Stimulated activated CD4-positive, alpha-beta T cell treated with anti-CD3 and anti-CD28 coated beads, TNF-alpha, amount 100 ng/mL, for 4 hours (primary cell): ENCODE measurements at places on chromosomes 3 and 15.

DNA sequence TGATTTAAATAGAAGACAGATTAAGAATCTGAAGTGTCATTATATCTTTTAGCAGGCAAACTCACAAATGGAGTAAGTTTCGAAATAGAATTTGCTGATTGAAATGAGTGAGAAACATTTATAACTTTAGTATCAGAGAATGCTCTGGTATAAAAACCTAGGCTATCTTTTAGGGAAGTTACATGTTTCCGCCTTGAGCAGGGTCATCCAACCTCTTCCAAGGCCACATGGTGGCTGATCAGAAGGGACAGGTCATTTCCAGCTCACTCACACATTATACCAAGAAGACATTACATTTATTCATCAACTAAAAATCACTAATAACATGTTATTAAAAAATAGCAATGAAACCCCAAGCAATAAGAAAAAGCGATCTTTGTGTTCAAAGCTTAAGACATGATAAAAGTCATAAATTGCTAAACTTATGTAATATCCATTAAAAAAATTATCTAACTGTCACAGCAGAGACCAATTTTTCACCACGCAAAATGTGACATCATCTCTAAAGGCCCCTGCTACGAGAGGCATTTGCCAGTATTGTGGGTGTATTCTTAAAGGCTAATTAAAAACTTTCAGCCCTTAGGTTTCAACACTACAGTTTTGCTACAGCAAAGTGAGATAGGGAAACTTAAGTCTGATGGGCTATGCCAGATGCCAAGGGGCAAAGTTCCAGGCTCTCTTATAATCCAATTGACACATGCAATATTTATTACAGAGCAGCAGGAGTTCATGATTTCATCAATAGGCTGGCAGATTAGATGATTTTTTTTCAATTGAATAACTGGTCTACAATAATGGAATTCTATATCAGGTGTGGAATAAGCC is 240.4 kb upstream of the TBL1XR1 start:
- DNase-seq, result no peak

DNA sequence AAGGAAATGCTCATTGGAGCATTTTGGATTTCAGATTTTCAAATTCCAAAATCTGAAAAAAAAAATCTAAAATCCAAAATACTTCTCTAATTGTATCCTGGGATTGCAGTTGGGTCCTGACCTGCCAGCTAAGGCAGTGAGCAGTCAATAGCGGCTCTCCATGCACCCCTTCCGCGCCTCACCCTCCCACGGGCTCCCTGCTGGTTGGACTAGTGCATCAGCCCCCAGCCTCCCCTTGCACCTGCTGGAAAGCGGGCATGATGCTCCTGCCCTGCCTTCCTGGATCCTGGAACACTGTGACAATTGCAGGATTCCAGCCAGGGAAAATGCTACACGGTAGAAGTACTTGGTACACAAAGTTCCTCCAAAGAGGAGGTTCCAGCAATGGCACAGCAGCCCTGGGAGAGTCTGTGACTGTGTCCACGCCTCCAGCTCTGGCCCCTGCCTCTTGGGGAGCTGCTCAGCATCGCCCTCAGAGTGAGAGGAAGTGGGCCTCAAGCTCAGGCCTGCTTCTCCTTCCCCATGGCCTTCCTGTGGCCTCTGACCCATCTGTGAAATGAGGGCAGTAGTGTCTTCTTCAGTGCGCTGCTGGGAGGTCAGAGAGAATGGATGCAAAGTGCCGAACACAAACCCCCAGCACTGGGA is 39.5 kb upstream of the CHRNB4 start:
- DNase-seq, result no peak

DNA sequence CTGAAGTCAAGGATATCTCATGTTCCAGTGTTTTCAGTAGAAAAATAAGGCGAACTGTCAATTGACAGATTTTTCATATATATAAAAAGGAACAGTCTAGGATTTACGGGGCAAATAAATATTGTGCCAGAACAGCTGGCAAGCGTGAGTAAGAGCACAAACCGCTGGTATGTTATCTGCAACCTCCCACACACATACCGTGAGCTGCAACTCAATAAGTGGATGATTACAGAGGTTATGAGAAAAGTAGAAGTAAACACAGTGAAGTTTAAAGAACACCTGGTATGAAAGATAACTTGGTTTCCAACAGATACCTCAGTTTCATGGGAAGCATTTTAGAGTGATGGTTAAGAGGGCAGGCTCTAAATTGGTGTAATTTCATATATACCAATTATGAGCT is 733.4 kb downstream of the TUSC7 start:
- DNase-seq, result no peak

- no peak for DNase-seq
These were observed 2.7 kb upstream of the NR2E3 start for GRCh38 chr15:71807691-71808091.

DNA sequence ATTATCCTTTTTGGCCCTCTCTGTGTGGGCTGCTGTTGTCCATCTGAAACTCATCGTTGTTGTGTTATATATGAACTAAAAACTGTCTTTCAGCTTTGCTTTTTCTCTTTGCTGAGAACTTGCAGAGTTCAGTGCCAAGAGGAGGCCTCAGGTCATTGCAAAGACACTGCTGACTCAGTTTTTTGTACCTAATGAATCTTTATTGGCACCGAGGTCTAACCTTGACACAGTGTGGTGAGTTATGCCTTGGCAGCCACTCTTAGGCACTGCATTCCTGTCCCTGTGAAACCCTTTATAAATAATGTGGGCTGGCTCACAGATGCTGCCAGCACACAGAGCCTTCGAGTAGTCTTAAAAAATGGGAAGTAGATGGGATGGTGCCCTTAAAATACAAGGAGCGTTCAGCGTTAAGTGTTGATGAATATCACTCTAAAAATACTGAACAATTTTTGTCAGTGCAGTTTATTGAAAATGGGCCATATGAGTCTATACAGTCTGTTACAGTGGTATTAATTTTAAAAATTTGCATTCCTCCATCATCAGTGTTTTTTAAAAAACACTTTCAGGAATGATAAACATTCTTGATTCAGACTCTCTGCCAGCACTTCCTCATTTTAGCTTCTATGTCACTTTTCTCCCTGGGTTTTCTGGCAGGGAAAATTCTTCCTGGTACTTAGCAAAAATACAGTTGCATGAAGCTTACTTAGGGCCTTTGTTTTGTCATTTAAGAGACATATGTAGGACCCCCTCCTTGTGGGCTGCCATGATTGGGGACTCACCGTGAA is 234.1 kb downstream of the CACNA2D3 start:
- no peak for DNase-seq

DNA sequence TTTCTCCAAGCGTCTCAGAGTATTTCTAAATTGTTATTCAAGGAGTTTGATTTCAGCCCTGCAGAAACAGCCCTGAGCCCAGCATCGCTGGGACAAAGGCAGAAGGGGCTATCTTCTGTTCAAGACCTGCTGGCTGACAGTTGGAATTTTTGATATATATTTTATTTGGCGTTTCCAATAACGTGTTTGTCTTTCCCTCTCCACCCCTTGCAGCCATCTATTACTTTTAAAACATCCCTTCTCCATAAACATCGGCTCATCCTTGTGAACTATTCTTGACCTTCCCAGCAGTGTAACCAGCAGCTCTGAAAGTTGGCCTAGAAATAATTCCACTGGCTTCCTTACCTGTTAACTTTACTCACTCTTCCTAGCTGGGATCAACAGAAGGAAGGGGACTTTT is 5.5 kb upstream of the MEIS2 start:
- DNase-seq, result no peak

DNA sequence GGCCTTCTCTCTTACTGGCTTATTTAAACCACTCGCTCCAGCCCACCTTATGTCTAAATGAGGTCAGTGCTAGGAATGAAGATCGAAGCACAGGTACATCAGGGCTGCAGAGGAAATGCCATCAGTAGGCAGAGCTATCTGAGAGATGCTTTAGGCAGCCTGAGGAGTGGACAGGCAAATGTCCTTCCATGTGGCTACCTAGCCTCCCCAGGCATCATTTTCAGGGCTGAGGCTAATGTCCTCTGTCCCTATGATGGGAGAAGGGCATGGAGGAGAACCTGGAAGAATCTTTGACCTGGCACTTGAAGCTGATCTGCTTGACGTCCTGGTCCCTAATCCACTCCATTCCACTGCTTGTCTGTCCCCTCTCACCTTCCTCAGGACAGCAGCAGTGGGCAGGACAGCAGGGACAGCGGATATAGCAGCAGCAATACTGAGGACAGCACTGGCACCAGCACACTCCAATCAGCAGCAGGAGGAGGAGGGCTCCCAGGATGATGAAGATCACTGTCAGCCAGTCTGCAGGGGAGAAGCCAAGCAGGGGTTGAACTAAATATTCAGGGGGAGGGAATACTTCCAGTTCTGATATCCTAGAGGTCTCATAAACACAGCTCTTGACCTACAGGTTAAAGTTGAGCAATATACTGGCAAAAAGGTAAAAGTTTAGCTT is 21.0 kb downstream of the ILDR1 start:
- no peak for DNase-seq

DNA sequence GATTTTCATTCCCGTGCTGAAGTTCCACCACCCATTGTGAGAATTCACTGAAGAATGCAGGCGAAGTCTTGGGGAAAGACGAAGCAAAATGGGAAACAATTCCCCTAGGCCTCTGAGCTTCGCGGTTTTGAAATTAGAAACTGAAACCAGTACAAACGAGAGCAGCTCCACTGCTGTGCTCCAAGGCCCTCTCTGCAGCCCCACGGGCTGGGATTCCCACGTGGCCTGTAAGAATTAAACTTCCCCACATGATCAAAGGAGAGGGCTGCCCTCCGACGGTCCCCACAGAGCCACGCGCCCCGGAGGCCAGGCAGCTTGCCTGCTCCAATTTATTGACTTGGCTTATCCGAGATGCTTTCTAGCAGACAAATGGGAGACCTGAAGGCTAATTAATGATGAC is 144.0 kb downstream of the GREM1 start:
- no peak for DNase-seq

DNA sequence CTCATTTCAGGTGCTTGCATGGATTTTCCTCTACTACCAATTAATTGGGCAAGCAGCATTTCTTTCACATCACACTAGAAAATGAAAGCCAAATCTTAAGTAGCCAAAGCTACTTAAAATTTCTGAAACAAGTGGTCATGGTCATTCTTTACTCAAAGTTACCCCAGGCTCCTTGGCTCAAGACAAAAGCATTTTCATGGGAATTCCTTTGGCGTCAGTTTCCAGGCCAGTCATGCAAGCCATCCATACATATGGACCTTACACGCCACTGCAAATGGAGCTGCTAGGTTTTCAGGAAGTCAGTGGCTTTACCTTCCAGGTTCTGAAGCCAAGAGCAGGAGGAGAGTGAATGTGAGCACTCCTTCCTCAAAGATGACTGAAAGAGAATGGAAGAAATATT is 83.7 kb upstream of the IL12A start:
- DNase-seq, result no peak

- no peak for DNase-seq
These were observed 134.4 kb downstream of the PDE8A start for GRCh38 chr15:85116066-85116465.

GRCh38 chr3:128945041-128945877 is 48.6 kb downstream of the CFAP92 start:
- DNase-seq, result no peak

GRCh38 chr3:36305929-36306520 is 74.3 kb upstream of the STAC start:
- DNase-seq, result no peak

GRCh38 chr3:146640955-146641867 is 36.1 kb upstream of the PLSCR5 start:
- DNase-seq, result no peak

GRCh38 chr3:94069194-94069813 is 6.4 kb downstream of the NSUN3 start:
- DNase-seq, result no peak

DNA sequence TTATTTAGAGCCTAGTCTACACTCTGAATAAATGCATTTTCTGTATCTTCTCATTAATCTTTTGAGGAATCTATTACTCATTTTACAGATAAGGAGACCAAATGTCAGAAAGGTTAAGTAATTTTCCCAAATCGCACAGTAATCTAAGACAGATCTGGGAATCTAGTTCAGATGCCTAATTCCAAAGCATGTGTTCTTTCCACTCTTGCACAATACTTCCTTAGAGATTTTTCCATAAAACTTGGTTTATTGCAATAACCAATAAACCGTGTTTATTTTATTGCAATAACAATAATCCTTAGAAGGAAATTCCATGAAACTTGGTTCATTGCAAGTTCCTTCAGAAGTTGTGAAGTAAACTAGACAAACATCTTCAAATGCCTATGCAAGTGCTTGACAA is 17.4 kb upstream of the COL8A1 start:
- DNase-seq, result no peak

DNA sequence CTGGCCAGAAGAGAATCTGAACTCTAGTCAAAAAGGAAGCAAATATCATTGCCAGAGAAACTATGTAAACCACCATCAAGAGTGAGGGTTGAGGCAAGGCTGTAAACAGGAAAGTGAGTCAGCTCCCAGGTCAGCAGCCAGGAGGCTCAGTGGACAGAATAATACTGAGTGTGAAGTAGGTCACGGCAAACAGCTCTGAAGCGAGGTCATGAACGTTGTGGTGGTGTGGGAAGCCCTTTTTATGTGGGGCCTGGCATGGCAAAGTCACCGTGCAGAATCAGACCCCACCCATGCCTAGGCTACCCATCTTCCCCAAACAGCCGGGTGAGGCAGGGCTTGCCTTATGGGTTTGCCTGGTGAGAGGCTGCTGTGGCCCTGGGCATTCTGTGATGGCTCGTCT is 43.9 kb downstream of the THBS1 start:
- peak; percentile 13 for DNase-seq

DNA sequence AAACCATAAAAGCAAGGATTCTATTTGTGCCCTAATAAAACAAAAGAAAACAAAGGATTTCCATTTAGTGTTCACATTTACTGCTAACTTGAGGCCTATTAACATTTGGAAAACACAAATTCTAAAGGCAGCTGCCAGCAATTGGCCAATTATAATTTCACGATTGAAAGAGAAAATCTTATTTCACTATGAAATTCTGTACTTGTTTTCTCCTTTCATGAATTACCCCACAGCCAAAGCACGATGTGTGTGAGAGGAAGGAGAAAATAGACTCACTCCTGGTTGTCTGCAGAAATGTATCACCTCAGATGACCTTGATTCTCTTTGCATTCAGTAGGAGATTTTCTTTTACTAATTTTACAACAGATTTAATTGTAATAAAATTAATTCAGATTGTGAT is 242.8 kb upstream of the GBE1 start:
- no peak for DNase-seq

GRCh38 chr3:182969277-182969676 is 11.1 kb downstream of the DCUN1D1 start:
- no peak for DNase-seq

DNA sequence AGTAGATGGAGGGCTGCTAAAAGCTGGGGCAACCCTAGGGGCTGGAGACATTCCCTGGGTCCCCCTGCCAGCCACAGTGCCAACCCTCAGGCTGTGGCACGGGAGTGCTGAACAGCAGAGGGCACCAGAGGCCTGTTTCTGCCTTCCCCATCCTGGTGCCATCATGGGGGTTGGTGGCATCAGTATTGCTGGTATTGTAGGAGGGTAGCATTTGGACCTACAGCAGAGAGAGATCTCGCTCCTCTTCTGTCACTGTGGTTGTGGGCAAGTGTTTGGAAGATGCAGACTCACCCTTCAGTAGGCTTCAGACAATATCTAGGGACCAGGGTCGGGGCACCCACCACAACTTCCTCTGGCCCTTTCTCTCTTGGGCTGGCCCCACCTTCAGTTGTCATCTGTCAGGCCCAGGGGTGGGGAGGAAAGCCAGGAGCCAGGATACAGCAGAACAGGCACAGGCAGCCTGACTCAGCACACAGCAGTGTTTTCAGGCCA is 123.5 kb downstream of the RPLP1 start:
- peak; percentile 50 for DNase-seq
